ENCODE measurements at places on chromosomes 3 and 15. TPM values are rescaled to one million over a fixed set of nuclear protein-coding genes. Genes with fewer than 3 reads are reported as not detected.

LHFPL4 gene
- total RNA-seq = not detected

RHOV gene
- total RNA-seq = 0.77 TPM

FGF12 gene
- total RNA-seq = 1.4 TPM

NR1I2 gene
- total RNA-seq = 0.22 TPM

PIK3CB gene
- total RNA-seq = 59.7 TPM

ALDH1A2 gene
- 43.3 TPM for total RNA-seq

EBLN2 gene
- 11.5 TPM for total RNA-seq

GHSR gene
- not detected for total RNA-seq

PLA1A gene
- total RNA-seq = 6.4 TPM

CEP19 gene
- 2.8 TPM for total RNA-seq

TKT gene
- 402 TPM for total RNA-seq

SLC28A2 gene
- not detected for total RNA-seq

GALNT15 gene
- 34.7 TPM for total RNA-seq

PPIP5K1 gene
- total RNA-seq = 57.3 TPM

ACOX2 gene
- total RNA-seq = 5.2 TPM

C15orf62 gene
- total RNA-seq = 4.2 TPM

LYZL4 gene
- not detected for total RNA-seq

SERPINI2 gene
- total RNA-seq = 1.5 TPM

CACNA2D3 gene
- 2.9 TPM for total RNA-seq

ZXDC gene
- total RNA-seq = 50.5 TPM

OR5K2 gene
- total RNA-seq = not detected

TMEM158 gene
- total RNA-seq = not detected

ZNF80 gene
- total RNA-seq = 0.10 TPM

ISLR2 gene
- not detected for total RNA-seq

IGSF11 gene
- total RNA-seq = 0.71 TPM

MME gene
- 82.1 TPM for total RNA-seq

MUC13 gene
- total RNA-seq = 0.30 TPM

ADAMTS9 gene
- 39.6 TPM for total RNA-seq

BSN gene
- total RNA-seq = 1.0 TPM

ANKRD34C gene
- not detected for total RNA-seq

CIAO2A gene
- total RNA-seq = 55.8 TPM

CPEB1 gene
- total RNA-seq = 1.6 TPM

MBD4 gene
- 29.4 TPM for total RNA-seq

SLC26A6 gene
- total RNA-seq = 10.5 TPM

TNFAIP8L3 gene
- 7.2 TPM for total RNA-seq

CYFIP1 gene
- 135 TPM for total RNA-seq

IGDCC3 gene
- not detected for total RNA-seq

ACAD11 gene
- total RNA-seq = 50.3 TPM

SPATA12 gene
- 0.30 TPM for total RNA-seq

GOLGA8S gene
- total RNA-seq = not detected

PTH1R gene
- 19.0 TPM for total RNA-seq

CP gene
- 5.4 TPM for total RNA-seq

RASSF1 gene
- 47.4 TPM for total RNA-seq

LRRC2 gene
- 1.7 TPM for total RNA-seq

SLC22A13 gene
- 0.61 TPM for total RNA-seq

ISG20 gene
- 41.3 TPM for total RNA-seq

APBA2 gene
- 3.8 TPM for total RNA-seq

CCDC80 gene
- total RNA-seq = 19.6 TPM

Data from upper lobe of left lung (tissue), 6 donors.